COLO829 (cell line): ENCODE measurements at places on chromosomes 2 and 18.
A peak's percentile ranks its signal among the peaks of the same experiment; 100 is the strongest.

- no peak for DNase-seq
These were observed 22.5 kb upstream of the RMND5A start for GRCh38 chr2:86697551-86698104.

GRCh38 chr2:219199470-219200211 is 6.9 kb upstream of the ZFAND2B start:
- no peak for DNase-seq

DNA sequence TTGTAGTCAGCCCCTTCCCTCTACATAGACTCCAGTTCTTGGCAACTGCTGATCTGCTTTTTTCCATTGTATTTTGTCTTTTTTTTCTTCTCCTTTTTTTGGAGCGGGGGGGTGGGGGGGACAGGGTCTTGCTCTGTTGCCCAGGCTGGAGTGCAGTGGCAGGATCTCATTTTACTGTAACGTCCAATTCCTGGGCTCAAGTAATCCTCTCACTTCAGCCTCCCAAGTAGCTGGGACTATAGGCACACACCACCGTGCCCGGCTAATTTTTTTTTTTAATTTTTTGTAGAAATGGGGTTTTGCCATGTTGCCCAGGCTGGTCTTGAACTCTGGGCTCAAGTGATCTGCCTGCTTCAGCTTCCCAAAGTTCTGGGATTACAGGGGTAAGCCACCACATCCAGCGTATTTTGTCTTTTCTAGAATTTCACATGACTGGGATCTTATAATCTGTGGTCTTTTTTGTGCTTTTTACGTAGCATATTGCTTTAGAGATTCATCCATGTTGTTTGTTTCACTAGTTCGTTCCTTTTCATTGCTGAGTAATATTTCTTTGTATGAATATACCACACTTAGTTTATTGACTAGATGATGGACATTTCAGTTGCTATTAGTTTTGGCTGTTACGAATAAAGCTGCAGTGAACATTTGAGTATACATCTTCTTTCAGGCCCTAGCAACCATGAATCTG is 17.9 kb downstream of the EML4 start:
- DNase-seq = no peak

DNA sequence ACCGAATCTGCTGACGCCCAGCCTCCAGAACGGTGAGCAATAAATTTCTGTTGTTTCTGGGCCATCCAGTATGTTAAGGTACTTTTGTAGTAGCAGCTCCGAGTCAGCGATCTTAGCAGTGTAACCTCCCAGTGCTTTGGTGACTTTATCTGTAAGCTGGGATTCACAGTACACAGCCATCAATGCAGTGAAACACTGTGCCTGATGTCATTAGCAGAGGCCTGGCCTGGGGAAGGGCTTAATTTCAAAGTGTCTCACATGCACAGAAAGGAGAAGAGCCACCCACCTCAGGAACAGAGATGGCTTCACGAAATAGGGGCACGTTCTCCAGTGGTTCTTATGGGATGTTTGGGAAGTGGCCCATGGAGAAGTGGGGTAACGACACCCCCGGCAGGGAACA is 281.2 kb downstream of the PHLPP1 start:
- DNase-seq = no peak

DNA sequence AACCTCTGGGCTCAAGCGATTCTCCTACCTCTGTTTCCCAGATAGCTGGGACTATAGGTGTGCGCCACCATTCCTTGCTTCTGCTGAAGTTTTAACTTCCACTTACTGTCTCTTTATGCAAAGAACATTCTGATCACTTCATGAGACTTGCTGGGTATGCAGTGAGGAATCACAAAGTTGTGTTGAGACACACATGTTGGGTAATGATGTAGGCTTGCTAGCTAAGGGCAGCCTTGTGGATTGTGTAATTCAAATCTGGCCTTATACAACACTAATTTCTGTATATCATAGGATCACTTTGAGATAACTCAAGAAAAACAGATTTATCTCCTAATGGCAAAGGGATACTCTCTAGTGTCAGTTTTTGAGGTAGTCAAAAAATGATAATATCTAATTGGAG is 24.2 kb downstream of the XRCC5 start:
- DNase-seq = no peak

DNA sequence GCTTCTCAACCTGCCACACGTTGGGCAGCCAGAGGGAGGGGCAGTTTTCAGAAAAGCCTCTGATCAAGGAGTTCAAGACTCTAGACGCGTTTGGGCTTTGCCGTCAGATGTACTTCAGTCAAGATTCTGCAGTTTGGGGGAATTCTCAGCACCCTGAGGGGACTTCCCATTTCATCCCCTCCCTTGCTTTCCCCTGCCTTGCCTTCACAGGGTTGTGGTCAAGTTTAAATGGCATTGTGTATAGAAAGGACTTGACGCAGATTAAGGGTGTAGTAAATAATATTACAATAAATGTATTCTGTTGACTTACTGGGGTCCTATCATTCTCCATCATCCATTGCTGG is 198.3 kb upstream of the NABP1 start:
- DNase-seq = no peak

DNA sequence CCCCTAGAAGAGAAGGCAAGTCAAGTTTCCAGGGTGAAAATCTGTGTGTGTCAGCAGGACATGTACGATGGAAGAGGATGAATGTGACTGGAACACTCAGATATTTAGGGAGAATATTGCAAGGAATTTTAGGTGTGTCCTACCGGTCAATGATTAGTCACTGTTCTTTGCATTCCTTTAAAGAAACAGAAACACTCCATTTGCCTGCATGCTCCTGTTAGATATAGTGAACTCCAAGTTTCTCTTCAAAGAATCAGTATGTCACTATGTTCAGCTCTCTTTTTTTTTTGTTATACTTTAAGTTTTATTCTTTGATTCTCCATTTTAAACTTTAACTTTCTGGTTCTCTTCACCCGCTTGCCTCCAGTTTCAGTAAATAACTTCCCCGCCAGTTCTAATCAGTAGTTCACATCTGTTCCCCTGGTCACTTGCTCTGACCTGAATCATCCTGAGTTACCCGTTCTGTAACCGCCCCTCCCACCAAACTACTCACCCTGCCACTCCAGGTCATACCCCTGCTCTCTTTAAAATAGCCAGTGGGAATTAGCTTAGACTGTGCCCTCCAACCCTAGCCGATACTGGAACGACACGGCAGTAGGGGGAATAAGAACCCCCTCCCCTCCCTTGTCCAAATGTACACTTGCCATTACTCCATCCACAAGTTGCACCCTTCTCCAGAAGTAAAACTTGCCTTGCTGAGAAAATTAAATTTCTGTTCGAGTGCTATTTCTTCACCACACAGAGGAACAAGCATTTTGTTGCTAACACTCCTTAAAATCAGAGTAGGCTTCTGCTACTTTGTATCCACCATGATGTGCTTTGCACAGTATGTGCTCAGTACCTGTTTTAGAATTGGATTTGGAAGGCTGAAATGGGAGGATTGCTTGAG is 268.4 kb downstream of the METTL4 start:
- DNase-seq = no peak

DNA sequence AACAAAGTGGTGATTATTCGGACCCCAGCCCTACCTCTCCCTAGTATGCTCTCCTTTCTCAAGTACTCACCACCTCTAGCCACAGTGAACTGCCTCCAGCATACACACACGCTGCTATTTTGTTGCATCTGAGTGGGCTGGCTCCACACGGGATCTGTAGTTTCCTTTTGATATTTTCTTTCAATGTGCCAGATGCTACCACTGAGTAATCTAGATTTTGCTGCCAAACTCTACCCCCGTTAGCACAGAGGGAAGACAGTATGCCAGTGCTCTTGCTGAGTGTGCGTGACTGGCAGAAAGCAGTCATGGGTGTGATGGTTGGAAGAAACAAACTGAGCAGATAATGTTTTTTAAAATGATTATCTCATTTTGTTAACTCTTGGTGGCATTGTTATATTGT is 11.6 kb downstream of the CFLAR start:
- no peak for DNase-seq

- DNase-seq = no peak
These were observed 24.5 kb downstream of the IMPA2 start for GRCh38 chr18:12005538-12006487.

- no peak for DNase-seq
These were observed 76.7 kb downstream of the FAM210A start for GRCh38 chr18:13649397-13650390.

- no peak for DNase-seq
These were observed 102.7 kb downstream of the CPO start for GRCh38 chr2:207041786-207042554.

DNA sequence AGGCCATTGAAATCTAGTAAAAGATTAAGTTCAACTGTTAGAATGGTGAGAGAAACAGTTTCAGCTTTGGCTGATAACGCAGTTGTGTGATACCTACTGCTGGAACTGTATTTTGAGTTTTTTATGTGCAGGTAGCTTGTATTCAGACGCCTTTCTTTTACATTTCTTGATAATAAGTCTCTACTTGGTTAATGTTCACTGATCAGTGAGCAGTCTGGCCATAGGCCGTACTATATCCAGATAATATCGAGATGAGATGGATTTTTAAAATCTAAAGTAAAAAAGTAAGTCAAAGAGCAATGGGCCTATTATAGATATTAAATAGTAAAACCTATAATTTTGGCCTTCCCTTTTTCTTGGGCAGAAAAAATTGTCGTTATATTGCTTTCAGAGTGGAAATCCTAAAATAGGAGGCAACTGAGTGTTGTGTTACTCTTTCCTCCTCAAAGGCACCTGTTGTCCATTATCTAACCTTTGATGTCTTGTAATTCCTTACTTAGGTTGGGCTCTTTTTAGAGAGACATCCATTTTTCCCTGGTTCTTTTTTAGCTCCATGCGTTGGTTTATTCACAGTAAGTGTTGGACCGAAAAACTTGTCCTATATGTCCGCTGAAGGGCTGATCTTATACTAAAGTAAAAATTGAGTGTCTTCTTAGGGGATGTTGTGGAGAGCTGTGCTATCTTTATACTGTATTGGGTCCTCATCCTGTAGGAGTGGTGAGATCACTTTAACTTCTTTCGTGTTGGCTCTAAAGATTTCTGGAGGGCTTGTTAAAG is 1.7 kb downstream of the EML4 start:
- no peak for DNase-seq

DNA sequence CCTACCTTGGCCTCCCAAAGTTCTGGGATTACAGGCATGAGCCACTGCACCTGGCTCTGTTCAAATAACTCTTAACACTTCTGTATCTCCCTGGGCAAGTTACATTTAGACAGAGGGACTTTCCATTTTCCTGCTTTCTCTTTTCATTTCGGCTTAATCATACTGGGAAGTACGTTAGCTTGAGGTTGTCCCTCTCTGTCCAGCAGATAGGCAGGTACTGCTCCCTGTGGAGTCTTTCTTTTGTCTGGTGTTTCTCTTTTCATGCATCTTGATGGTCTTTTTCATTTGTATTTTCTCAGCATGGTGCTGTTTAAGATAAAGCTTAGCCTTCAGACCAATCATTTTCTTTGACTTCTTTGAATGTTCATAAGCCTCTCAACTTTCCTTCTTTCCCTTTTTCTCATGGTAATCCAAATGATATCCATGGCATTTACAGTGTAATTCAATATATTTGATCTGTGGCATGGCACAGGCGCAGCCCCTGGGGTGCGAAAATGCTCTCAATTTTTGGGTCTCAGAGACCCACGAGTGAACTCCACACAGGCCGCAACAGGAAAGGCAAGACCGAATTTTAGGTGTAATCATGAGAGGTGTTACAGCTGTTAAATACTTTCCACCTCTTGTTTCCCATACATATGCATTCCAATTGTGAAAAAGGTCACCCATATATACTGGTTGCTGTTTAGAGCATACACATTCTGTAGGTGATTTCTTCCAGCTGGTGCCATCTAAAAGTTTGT is 99.9 kb upstream of the MYO3B start:
- no peak for DNase-seq

DNA sequence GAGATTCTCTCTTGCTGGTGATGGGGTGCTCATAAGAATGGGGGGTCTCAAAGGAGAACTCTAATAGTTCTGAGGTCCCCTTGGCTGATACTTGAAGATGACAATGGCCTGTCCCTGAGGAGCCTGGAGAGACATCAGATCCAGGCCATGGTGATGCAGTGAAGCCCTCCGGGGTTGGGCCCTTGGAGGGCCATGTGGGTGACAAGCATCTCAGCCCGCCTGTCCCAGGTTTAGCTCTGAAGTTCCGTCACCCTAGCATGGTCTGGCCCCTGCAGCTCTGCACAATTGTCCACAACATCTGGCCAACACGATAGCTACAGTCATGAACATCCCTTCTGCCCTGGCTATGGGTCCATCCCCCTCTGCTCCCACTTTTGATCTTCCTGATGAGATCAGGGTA is 202.8 kb upstream of the HS6ST1 start:
- DNase-seq = no peak

DNA sequence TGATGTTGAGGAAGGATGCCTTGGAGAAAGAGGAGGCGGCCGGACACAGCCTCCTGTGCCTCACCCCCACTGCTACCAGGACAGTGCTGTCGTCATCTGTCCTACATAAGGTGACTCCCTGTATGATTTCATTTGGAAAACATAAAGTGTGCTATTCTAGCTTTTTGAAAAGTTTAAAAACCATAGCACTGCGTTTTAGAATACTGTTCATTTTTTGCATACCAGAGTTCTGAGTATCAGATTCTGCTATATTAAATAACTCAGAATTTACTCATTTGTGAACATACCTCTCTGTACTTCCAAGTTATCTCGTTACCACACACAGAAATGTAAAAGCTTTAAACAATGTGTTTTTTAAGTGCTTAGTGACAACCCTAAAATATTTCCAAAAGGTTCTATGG is 302.9 kb downstream of the LRRTM1 start:
- DNase-seq = no peak

DNA sequence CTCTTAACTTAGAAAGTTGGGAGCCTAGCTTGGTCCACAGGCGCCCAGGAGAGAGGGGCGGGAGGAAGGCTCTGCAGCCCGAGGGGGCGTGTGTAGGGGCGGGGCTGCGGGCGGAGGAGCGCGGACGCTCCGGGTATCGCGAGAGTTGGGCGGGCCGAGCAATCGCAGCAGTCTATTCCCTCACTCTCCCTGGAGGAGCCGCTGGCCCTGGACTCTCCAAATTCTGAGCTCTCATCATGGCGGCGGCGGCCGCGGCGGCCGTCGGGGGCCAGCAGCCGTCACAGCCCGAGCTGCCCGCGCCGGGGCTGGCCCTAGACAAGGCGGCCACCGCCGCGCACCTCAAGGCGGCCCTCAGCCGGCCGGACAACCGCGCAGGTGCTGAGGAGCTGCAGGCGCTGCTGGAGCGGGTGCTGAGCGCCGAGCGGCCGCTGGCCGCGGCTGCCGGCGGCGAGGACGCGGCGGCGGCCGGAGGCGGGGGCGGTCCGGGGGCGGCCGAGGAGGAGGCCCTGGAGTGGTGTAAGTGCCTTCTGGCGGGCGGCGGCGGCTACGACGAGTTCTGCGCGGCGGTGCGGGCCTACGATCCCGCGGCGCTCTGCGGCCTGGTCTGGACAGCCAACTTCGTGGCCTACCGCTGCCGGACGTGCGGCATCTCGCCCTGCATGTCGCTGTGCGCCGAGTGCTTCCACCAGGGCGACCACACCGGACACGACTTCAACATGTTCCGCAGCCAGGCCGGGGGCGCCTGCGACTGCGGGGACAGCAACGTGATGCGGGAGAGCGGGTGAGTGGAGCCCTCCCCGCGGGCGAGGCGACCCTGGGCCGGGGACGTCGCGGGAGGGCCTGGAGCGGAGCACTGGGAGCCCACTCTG is at the start of gene UBR3:
Gene UBR3 (plus strand): TSS at position 183 of the 869 bp plus-strand sequence. CDS start 54 bp downstream, at position 237.
- peak; percentile 96 for DNase-seq
